ENCODE measurements at places on chromosomes 3 and 15.

GRCh38 chr15:28919679-28920655 is 34.2 kb downstream of the APBA2 start:
- no peak for DNase-seq

- no peak for DNase-seq
Observed at GRCh38 chr3:197989651-197990050, 29.6 kb downstream of the LMLN start.

GRCh38 chr15:99306694-99307338 is 55.5 kb downstream of the LRRC28 start:
- no peak for DNase-seq

GRCh38 chr15:40858706-40859105 is 14.9 kb downstream of the SPINT1 start:
- DNase-seq: no peak

GRCh38 chr15:32923176-32923575 is 205.4 kb downstream of the GREM1 start:
- no peak for DNase-seq

DNA sequence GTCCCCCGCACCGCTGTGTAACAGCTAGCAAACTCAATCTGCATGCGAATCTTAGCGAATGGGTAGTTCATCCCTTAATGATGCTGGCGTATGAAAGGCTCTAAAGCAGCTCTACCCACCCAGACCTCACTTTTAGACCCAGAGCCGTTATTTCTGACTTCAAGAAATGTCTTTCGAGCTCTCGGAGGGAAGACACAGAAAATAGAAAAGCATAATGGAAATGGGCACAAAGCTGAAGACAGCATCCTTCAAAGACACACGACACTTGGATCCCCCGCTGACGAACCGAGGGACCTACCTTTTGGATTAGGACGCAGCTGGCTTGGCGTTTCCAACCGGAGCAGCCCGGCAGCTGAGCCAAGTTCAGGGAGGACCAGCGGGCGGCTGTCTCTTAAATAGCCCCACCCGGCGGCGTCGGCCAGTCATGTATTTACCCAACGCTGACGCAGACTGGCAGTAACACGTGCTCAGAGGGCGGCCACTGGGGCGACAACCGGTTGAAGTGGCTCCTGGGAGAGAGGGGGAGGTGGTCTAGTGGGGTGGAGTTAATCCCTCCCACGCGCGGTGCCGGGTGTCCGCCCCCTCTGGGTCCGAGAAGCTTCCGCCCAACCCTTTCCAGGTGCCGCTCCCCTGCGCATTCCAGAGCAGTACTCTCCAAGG is 1.5 kb downstream of the CCK start:
- peak; percentile 81 for DNase-seq

DNA sequence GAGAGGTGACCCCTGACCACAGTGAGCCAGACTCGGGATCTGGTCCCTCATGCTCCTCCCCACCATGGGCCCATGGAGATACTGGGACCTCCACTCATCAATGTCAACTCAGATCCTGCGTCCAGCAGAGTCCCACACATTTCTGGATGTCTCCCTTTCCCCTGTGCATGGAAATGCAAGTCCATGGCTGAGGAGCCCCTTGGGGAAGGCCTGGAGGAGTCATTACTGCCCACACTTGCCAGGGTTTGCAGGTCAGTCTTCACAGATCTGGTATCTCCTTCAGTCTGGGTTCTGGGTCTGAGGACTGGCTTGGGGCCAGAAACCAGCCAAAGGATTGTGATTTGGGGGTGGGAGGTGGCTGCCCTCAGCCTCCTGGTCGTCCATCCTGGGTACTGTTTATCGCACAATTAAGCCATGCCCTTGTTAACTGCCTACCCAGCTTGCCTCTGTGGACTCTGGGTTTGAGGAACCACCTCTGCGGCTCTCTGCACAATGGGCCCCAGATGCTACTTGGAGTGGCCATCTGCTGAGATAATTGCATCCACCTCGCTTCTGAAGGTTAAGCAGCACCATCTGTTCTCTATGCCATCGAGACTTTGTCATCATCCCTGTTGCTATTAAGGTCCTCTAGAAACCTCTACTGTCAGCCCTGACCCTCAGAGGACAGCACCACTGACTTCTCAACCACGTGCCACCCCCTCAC is 49.9 kb upstream of the KLF13 start:
- no peak for DNase-seq

DNA sequence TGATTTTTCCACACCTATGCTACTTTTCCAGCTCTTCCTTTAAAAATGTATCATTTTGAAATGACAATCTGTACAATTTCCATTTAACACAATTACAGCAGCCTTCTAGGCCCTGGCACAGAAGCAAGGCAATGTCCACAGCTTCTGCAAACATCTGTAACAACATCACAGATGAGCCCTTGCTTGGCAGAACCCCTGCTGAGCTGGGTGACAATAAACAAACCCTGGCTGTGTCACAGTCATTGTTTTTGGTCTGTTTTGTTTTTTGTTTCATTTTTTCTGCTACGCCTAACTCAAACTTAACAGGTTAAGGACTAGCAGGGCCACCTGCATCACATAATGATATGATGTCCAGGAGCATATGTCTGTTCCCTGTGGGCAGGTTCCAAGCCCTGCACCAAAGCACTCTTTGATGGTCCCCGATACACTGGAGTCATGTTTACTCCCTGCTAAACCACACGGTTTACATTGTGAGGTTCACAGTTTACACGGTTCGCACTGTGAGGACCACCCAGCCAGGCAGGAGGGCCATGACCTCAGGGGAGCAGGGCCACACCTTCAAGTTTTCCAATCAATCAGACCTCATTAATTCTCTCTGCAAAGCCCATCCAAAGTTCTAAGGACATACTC is 186.8 kb upstream of the CHRNA7 start:
- DNase-seq: no peak

- DNase-seq: no peak
Observed at GRCh38 chr3:17577796-17578520, 164.5 kb downstream of the TBC1D5 start.

- DNase-seq: no peak
Observed at GRCh38 chr3:131713416-131714123, 210.8 kb upstream of the MRPL3 start.

- DNase-seq: no peak
Observed at GRCh38 chr15:96232335-96232734, 98.2 kb upstream of the NR2F2 start.

- no peak for DNase-seq
Observed at GRCh38 chr15:66153549-66154415, 99.8 kb downstream of the MEGF11 start.

GRCh38 chr3:9121366-9122001 is 128.0 kb downstream of the SRGAP3 start:
- no peak for DNase-seq

DNA sequence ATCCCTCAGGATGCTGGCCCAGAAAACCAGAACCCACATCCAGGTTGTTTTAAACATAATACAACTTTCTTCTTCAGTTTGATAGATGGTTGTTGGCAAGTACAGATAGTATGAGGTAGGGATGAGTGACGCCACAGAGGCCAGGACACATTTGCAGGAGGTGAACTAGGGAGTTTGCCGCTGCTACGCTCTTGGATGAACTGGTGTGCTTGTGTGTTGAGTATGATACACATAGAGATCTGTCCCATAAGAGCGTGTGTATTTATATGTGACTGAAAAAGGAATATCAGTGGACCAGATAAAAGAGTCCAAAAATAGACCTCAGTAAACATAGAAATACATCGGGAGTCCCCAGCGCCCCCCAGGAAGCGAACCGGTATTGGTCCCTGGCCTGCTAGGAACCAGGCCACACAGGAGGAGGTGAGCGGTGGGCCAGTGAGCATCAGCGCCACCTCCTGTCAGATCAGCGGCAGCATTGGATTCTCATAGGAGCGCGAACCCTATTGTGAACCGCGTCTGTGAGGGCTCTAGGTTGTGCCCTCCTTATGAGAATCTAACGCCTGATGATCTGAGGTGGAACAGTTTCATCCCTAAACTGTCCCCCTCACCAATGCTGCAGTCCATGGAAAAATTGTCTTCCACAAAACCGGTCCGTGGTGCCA is 98.1 kb downstream of the LRRK1 start:
- no peak for DNase-seq

DNA sequence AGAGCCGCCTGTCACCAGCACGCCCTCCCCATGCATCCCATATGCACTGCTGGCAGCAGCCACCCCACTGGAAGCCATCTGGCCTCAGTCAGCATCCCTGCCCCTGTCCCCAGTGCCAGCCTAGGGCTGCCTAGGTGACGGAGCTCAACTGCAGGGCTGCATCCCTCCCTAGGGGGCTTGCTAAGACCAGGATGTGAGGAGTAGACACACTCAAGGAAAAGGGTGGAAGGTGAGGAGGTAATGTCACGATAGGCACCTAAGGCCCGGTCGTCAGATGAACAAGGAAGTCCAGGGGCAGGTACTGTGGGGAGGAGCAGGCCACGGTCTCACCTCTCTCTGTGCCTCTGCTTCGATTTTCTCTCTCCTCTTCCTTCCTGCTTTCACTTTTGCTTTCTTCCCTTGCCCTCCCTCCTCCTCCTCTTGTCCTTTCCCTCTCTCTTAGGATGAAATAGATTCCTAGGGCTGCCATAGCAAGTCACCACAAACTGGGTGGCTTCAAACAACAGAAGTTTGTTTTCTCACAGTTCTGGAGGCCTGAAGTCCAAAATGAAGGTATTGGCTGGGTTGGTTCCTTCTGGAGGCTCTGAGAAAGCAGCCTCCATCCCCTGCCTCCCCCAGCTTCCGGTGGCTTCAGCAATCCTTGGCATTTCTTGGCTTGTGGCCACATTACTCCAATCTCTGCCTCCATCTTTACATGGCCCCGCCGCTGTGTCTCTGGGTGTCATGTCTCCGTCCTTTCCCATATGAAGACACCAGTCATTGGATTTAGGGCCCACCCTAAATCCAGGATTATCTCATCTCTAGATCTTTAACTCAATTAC is 298.3 kb downstream of the SHQ1 start:
- DNase-seq: no peak

GRCh38 chr3:159887911-159888310 is 100.7 kb upstream of the IL12A start:
- DNase-seq: no peak

- DNase-seq: no peak
Observed at GRCh38 chr3:123593381-123593780, 8.5 kb upstream of the HACD2 start.

DNA sequence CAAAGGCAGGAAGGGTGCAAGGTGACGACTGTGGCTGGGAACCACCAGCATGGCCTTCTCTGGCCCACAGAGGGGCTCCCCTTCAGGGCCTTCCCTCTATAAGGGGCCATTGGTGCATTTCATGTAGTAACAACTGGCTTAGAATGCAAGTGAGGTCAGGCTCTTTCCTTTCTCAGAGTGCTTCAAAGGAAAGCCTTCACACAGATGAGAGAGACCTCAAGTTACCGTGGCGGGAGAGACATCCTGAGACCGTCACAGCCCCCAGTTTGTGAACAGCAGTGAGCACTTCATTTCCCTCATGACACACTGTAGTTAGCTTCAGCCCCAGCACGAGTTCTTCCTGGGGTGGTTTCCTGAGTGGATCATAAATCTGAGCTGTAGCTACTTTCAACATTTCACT is 96.6 kb upstream of the LIMD1 start:
- DNase-seq: no peak

- DNase-seq: peak; percentile 2
Observed at GRCh38 chr3:1583044-1583443, 490.2 kb downstream of the CNTN6 start.

- DNase-seq: no peak
Observed at GRCh38 chr3:189404024-189404423, 227.2 kb upstream of the TP63 start.

DNA sequence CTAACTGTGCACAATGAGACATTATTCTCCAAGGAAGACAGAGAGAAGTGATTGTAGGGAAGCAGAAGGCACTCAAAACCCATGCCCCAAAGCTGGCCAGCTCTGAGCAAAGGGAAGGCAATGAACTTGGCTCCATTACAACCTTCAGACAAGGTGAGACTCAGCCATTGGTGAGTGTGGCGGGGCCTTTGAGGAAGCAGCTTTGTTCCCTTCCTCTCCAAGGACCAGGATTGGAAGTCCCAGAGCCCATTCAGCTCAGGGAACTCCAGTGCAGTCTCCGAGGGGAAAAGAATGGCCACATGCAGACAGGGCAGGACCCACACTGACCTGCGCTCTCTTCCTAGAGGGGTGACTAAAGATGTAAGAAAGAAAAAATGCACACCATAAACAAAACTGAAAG is 23.1 kb downstream of the HEG1 start:
- no peak for DNase-seq

DNA sequence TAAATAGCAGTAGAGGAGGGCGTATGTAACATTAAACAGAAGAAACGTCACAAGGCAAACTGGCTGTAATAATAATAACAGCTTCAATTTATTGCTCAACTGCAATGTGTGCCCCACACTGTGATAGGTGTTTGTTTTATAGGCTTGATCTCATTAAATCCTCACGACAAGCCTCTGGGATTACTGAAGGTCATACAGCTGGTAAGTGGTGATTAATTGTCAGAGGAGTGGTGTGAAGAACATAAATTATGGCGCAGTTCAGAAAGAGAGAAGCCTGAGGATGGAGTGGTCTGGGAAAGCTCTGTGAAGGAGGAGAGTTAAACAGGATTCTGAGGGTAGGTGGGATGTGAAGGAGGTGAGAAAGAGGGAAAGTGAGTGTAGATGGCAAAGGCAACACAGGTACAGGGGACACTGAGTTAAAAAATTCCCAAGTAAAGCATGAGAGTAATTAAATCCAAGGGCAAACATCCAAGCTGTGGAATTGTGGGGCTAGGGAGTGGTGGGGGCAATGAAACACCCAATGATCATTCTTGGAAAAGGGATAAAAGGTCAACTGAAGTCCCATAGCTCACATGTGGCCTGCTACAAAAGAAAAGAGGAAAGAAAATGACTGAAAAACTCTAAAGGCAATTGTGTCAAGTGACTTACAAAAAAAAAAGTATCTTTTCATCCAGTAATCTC is 16.5 kb upstream of the GLCE start:
- DNase-seq: no peak

DNA sequence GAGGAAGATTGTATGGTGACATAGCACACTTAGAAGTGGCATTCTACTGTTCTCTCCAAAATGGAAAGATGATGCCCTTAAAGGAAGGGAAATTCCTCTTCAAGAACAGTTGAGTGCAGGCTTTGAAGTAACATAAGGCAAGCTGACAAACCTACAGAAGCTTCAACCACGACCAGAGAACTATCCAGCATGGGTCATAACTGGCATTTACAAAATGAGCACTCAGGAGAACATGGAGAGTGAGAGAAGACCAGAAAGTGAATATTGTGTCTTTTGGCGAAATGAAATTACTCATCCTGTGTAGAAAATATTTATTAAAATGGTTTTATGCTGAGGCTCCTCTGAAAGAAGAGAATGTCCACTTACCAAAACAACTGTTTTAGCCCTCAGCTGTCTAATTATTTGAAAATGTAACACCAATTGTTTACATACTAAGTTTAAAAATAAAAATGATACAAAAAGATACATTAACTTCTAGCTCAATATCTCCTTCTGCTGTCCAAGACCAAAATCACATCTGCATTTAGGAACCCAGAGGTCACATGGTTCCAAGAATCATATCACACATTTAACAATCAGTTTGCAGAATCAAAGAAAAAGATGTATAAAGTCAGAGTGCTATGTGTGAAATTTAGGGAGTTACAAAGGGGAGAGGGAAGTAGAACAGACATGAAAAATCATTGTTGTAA is 216.9 kb downstream of the ATP8B4 start:
- no peak for DNase-seq
